ENCODE measurements at places on chromosomes 1 and 21.
A peak's percentile ranks its signal among the peaks of the same experiment; 100 is the strongest.

GRCh38 chr21:41831453-41831831 lies 47.7 kb downstream of the PRDM15 start:
- no peak for DNase-seq

GRCh38 chr1:14373081-14373758 lies 225.3 kb upstream of the KAZN start:
- no peak for DNase-seq

DNA sequence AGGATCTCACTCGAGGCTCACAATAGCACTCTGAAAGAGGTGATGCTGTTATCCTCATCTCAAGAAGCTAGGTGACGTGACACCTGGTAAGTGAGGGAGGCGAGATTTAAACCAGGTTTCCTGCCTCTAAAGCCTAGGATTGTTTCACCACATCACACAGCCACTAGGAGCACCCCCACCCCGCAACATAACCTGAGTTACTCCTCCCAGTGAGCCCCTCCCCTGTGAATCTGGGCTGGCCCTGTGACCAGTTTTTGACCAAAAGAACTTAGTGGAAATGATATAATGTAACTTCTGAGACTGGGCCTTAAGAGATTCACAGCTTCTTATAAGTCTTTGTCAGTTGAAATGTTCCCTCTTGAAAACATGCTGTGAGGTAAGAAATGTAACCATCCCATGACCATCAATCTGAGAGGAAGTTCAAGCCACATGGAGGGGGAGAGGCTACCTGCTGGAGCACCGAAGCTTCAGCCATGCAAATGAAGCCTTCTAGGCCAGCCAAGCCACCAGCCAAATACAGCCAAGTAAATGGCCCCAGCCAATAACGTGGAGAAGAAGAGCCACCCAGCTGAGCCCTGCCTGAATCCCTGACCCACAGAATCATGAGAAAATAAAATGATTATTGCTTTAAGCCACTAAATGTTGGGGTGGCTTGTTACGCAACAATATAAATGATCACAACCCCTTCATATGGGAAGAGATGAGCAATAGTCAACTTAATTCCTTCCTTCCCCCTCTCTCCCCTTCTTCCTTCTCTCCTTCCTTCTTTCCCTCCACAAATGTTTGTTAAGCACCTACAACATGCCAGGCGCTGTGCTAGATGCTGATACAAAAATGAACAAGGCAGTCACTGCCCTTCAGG lies 61.0 kb upstream of the FAM20B start:
- DNase-seq, result no peak

DNA sequence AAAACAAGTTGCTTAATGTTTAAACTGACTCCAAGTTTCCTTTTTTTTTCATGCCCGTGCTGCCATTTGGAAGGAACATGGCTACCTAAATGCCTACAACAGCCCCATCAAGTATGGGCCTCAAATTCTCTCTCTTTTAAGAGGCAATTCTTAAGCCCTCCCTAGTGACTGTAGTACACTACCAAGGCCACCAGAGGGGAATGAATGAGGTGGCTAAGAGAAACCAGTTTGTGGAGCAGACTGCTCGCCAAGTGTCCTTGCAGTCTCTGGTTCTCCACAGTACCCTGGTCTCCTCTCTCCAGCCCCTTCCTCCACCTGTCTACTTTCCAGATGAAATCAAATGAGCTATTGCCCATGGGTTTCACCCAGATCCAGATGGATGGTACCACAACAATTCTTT lies 1809.6 kb downstream of the BRINP3 start:
- DNase-seq, result no peak

- DNase-seq, result no peak
Measured at GRCh38 chr1:6198646-6199297, 623 bp downstream of the RPL22 start.

- no peak for DNase-seq
Measured at GRCh38 chr21:42918291-42918690, 7.1 kb downstream of the ERVH48-1 start.

DNA sequence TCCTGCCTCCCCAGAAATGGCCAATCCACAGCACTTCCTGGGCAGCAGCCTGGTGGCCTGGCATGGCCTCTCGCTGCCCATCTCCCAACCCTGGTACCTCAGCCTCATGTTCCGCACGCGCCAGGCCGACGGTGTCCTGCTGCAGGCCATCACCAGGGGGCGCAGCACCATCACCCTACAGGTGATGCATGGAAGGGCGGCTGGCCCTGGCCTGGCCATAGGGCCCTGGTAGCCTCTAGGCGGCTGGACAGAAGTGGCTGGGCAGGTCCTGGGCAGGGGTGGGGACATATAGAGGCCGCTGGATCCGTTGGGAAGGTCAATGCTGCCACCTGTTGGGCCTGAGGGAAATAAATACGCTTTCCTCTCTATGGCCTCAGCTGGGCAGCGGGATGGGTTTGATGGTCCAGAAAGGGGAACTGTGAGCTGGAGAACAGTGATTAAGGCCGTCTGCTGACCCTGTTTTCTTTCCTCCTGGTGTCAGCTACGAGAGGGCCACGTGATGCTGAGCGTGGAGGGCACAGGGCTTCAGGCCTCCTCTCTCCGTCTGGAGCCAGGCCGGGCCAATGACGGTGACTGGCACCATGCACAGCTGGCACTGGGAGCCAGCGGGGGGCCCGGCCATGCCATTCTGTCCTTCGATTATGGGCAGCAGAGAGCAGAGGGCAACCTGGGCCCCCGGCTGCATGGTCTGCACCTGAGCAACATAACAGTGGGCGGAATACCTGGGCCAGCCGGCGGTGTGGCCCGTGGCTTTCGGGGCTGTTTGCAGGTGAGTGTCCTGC lies 14.4 kb downstream of the CELSR2 start:
- DNase-seq, result peak; percentile 54

- DNase-seq, result no peak
Measured at GRCh38 chr21:26982767-26983166, 15.9 kb upstream of the ADAMTS5 start.

GRCh38 chr1:27772036-27772931 lies 735 bp upstream of the STX12 start:
- DNase-seq, result no peak

GRCh38 chr1:94954263-94955220 lies 27.6 kb upstream of the CNN3 start:
- no peak for DNase-seq

DNA sequence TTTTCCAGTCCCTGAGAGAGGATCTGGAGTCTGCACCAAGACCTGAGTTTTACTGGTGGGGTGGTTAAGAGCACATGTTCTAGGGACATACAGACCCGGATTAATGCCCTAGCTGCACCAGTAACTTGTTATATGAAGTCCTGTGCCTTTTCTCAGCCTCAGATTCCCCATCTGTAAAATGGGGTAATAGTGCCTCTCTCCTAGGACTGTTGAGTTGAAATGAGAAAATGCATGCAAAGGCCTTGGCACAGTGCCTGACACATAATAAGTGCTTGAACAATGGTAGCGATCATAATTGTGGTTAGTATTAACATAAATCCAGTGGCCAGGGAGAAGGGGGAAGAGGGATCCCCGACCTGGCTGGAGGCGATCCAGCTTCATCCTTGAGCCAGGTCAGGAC lies 12.3 kb downstream of the AHDC1 start:
- no peak for DNase-seq

- no peak for DNase-seq
Measured at GRCh38 chr1:203135636-203136305, 8.2 kb downstream of the ADORA1 start.

DNA sequence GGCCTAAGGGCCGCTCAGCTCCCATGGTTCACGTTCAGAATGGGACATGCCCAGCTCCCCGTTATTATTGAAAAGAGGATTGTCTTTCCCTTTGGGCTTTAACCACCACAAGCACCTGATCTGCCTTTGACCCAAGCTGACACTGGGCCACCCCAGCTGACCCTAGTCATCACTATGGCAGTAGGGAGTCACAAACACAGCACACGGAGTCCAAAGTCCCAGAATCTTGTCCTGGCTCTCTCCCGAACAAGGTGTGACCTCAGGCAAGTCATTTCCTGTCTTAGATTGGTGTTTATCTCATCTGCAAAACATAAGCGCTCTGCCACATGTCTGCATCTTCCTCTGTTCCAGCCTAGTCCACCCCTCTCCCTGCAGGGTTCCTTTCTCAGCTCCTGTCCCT lies 31.5 kb downstream of the IGFN1 start:
- no peak for DNase-seq

- DNase-seq, result no peak
Measured at GRCh38 chr1:243910607-243911006, 60.6 kb upstream of the AKT3 start.

GRCh38 chr1:43763497-43763973 lies 56.2 kb downstream of the ST3GAL3 start:
- peak; percentile 9 for DNase-seq

DNA sequence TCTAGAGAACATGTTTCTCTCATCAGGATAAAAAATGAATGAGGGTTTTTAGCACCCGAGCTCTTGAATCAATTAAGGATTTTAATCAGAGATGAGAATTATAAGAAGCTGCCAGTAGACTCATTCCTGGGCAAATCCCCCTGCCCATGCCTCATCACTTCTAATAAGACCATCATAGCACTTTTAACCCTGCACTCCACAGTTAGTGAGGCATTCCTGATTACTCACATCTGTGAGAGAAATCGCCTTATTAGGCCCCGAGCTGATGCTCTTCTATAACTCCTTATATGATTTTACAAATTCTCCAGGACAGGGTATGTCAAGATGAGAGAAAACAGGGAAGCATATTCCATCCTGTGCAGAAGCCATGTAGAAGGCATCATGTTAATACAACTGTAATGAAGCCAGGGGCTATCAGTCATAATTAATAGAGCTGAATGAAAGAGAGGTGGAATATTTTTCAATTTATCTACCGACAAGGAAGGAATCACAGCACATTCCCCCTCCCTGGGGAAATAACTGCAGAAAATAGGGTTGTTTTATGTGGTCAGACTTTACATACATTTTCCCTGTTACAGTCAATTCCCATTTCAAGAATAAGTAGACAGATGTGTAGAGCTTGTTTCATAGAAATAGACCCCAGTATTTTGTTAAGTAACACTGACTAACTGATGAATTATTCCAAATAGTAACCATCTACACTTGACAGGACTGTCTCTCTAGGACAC lies 272.7 kb downstream of the HHIPL2 start:
- no peak for DNase-seq

DNA sequence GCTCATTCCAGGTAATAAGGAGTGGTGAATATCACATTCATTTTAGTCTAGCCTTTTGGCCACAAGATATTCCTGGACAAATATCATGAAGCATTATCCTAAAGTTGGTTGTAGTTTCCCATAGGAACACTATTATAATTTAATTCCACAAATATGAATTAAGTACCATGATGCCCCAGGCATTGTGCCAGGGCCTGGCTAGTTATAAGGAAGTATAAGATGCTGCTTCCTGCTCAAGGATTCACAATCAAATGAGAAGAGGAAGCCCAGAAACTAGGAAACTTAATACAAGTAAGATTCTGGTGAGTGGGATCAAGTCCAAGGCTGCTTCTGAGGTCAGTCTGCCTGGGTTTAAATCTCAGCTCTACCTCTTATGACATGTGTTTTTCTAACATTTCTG lies 30.6 kb upstream of the ZP4 start:
- no peak for DNase-seq

GRCh38 chr1:178300352-178300699 lies 196.4 kb downstream of the CLEC20A start:
- DNase-seq, result no peak

GRCh38 chr21:45859762-45860357 lies 121.7 kb upstream of the COL6A1 start:
- DNase-seq, result no peak

GRCh38 chr1:87983841-87984240 lies 655.2 kb downstream of the LMO4 start:
- DNase-seq, result no peak

Measured in activated CD4-positive, CD25-positive, alpha-beta regulatory T cell treated with anti-CD3 and anti-CD28 coated beads, Interleukin-2, amount 50 U/mL, for 16 hours (primary cell).